ENCODE measurements at places on chromosomes 3 and 15. TPM values are rescaled to one million over a fixed set of nuclear protein-coding genes. Genes with fewer than 3 reads are reported as not detected.
A peak's percentile ranks its signal among the peaks of the same experiment; 100 is the strongest.

- no peak overlapping the region for H3K4me3 ChIP-seq
- H3K4me1 ChIP-seq: no peaks in the 10 kb centered on the region
- no peak for DNase-seq
- no peaks in the 10 kb centered on the region for H3K36me3 ChIP-seq
- H3K27ac ChIP-seq: no peak overlapping the region
These were observed 167.6 kb downstream of the RAB11A start for GRCh38 chr15:66036859-66037258.

- peak overlapping the region; percentile 100 for H3K4me3 ChIP-seq
- peak overlapping the region; percentile 79 for H3K27ac ChIP-seq
- peaks cover 19% of the 10 kb centered on the region for H3K4me1 ChIP-seq
- no peak for DNase-seq
These were observed 2.9 kb downstream of the NAA50 start for GRCh38 chr3:113743006-113743630.

- no peaks in the 10 kb centered on the region for H3K27me3 ChIP-seq
- no peaks in the 10 kb centered on the region for H3K4me1 ChIP-seq
- H3K36me3 ChIP-seq: no peaks in the 10 kb centered on the region
- no peak for DNase-seq
These were observed 119.8 kb downstream of the PDCD6IP start for GRCh38 chr3:33918126-33918756.

DNA sequence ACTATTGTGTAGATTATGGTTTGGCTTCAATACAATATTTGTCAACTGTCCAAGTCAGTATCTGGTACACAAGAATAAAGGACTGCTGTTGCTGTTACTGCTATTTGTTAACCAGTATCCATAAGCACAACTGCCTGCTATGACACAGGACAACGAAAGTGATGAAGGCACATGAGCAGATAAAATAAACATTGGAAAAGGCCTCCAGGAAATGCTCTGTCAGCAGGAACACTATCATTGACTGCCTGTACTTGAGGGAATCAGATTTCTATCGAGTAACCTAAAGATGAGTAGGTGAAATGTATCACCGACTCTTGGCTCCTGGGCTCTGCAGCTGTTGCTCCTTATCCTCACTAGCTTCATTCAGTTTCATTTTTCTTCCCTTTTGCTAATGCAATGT lies 56.5 kb downstream of the FMN1 start:
- no peak overlapping the region for H3K27ac ChIP-seq
- no peaks in the 10 kb centered on the region for H3K27me3 ChIP-seq
- H3K4me1 ChIP-seq: no peaks in the 10 kb centered on the region
- no peak overlapping the region for H3K4me3 ChIP-seq
- no peak for DNase-seq

GRCh38 chr3:196142202-196142956 lies 60.5 kb upstream of the TFRC start:
- H3K36me3 ChIP-seq: peaks cover 10% of the 10 kb centered on the region
- H3K27me3 ChIP-seq: no peaks in the 10 kb centered on the region
- H3K4me3 ChIP-seq: peak overlapping the region; percentile 57
- DNase-seq: peak; percentile 47
- H3K27ac ChIP-seq: no peak overlapping the region
- H3K4me1 ChIP-seq: peaks cover 24% of the 10 kb centered on the region

- no peaks in the 10 kb centered on the region for H3K27me3 ChIP-seq
- H3K4me1 ChIP-seq: no peaks in the 10 kb centered on the region
- H3K4me3 ChIP-seq: no peak overlapping the region
- DNase-seq: no peak
- no peak overlapping the region for H3K27ac ChIP-seq
These were observed 9.9 kb upstream of the PLA2G4F start for GRCh38 chr15:42166225-42166940.

DNA sequence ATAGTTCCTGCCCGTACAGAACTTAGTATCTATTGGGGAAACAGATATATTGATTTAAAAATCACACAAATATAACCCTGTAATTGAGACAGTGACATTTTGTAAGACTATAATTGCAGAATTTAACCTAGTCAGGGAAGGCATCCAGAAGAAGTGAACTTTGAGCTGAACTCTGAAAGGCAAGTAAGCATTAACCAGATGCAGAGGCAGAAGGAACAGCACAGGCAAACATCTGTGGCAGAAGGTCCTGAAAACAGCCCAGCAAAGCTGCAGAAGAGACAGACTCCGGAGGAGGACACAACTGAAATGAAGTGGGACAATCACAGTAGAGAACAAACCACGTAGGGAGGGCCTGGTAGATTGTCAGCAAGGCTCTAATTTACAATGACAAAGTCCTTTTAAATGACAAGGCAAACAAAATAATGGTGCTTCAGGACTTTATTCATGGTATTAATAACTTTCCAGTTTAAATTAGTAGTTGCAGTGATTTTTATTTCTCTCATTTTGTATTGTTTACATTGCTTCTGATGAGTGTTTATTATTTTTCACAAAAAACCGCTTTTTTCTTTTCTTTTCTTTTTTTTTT lies 14.5 kb downstream of the BCL2A1 start:
- no peak for DNase-seq
- H3K36me3 ChIP-seq: no peaks in the 10 kb centered on the region
- H3K27ac ChIP-seq: no peak overlapping the region
- peaks cover 8% of the 10 kb centered on the region for H3K4me1 ChIP-seq

GRCh38 chr3:151750181-151750580 lies 16.5 kb downstream of the AADACL2 start:
- H3K4me1 ChIP-seq: peaks cover 9% of the 10 kb centered on the region
- no peak overlapping the region for H3K4me3 ChIP-seq
- no peak overlapping the region for H3K27ac ChIP-seq
- H3K27me3 ChIP-seq: no peaks in the 10 kb centered on the region
- H3K36me3 ChIP-seq: no peaks in the 10 kb centered on the region

DNA sequence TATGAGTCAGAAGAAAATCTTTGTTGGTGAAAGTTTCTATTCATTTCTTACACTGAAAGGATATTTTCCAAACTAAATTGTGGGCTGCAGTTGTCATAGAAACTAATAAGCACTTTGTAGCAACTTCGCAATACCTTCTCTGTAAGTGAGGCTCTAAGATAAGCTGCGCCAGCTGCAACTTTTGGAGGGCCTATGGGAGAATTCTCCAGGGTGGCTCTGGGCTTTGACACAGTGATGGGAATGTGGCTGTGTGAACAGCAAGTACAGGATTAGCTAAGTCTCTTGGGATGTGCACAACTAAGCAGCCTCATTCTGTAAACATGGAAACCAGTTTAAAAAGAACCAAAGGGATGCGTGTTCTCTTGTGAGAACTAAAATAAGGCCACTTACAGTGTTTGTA lies 124.6 kb upstream of the SGO1 start:
- H3K36me3 ChIP-seq: no peaks in the 10 kb centered on the region
- DNase-seq: no peak
- no peak overlapping the region for H3K4me3 ChIP-seq
- no peaks in the 10 kb centered on the region for H3K27me3 ChIP-seq
- H3K4me1 ChIP-seq: no peaks in the 10 kb centered on the region

GRCh38 chr15:39926526-39926925 lies 6.5 kb upstream of the GPR176 start:
- no peak overlapping the region for H3K27ac ChIP-seq
- DNase-seq: no peak
- H3K36me3 ChIP-seq: peaks cover under 1% of the 10 kb centered on the region
- H3K4me3 ChIP-seq: no peak overlapping the region

DNA sequence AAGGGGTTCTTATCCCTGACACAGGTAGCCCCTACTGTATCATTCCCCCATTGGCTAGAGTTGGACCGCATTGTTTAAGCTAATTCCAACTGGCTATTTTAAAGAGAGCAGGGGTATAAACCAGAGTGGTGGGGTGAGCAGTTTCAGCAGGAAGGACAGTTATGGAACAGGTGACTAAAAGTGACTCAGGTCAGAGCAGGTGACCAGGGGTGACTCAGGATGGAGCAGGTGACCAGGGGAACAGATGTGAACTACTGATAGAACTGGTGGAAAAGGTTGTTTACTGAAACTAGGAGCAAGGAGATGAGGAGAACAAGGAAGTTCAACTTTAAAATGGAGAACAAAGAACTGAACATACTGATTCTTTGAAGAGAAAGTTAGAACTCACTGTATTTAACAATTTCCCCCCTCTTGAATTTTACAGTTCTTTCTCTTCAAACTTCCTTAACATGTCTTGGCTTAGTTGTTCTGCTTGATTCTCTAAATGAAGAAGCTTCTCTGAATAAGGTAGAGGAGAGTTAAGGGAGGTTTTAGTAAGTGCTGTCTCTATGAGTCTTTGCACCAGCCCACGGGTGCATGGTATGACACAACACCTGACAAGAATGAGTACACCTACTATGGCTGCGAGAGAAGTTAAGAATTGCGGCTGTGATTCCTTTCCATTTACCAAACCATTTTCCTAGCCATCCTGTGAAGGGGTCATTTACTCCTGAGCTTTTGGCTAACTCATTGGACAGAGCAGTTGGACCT lies 83.4 kb upstream of the WNT7A start:
- DNase-seq: no peak
- H3K27me3 ChIP-seq: no peaks in the 10 kb centered on the region
- peak overlapping the region; percentile 45 for H3K27ac ChIP-seq
- no peaks in the 10 kb centered on the region for H3K36me3 ChIP-seq

- peak overlapping the region; percentile 24 for H3K4me3 ChIP-seq
- H3K27me3 ChIP-seq: peaks cover 23% of the 10 kb centered on the region
- no peaks in the 10 kb centered on the region for H3K36me3 ChIP-seq
- H3K27ac ChIP-seq: no peak overlapping the region
- DNase-seq: no peak
These were observed 608 bp downstream of the SCN5A start for GRCh38 chr3:38648659-38649499.

DNA sequence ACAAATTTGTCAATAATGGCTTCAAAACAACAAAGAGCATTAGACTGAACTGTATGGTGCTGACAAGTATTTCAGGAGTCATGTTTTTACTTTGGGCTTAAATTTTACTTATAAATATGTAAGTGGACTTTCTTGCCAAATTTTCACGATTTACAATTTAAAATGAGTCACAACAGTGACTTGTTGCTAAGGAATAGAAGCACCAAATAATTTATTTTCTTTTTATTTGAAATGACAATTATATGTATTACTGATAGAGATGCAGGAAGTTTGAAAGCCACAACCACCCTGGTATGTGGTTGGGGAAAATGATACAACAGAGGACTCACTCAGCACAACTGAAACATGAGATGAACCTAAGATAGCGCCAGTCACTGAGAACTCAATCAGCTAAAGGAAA lies 90.3 kb downstream of the FMN1 start:
- no peaks in the 10 kb centered on the region for H3K4me1 ChIP-seq
- no peak for DNase-seq
- H3K27me3 ChIP-seq: peaks cover 14% of the 10 kb centered on the region
- H3K4me3 ChIP-seq: no peak overlapping the region

DNA sequence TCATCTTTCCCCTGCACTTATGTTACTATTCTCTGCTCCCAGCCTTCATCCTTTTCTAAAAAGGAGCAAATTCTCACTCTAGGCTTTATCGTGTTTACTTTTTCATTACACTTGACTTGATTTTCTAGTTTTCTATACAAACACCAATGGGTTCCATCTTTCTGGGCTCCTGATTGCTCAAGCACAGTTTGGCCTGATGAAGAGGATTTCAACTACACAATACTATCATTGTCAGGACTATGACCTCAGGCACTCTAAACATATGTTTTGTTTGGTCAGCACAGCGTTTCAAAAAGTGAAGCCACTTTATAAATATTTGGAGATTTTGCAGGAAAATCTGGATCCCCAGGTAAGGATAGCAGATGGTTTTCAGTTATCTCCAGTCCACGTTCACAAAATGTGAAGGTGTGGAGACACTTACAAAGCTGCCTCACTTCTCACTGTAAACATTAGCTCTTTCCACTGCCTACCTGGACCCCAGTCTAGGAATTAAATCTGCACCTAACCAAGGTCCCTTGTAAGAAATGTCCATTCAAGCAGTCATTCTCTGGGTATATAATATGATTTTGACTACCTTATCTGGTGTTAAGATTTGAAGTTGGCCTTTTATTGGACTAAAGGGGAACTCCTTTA lies 86.2 kb downstream of the TGFBR2 start:
- H3K4me1 ChIP-seq: peaks cover 45% of the 10 kb centered on the region
- H3K4me3 ChIP-seq: no peak overlapping the region
- DNase-seq: no peak
- peak overlapping the region; percentile 18 for H3K27ac ChIP-seq

GRCh38 chr3:197959891-197960693 lies at the start of gene LMLN:
TSS of gene LMLN (plus strand) at chr3:197960217. CDS start at chr3:197960246, 29 bp downstream.
- H3K36me3 ChIP-seq: peaks cover 49% of the 10 kb centered on the region

GRCh38 chr15:51051776-51052175 lies 42.9 kb downstream of the TNFAIP8L3 start:
- no peak for DNase-seq
- no peak overlapping the region for H3K27ac ChIP-seq
- H3K4me3 ChIP-seq: no peak overlapping the region
- no peaks in the 10 kb centered on the region for H3K36me3 ChIP-seq

GRCh38 chr3:41188306-41188705 lies 11.0 kb upstream of the CTNNB1 start:
- no peaks in the 10 kb centered on the region for H3K36me3 ChIP-seq
- H3K4me1 ChIP-seq: no peaks in the 10 kb centered on the region
- DNase-seq: no peak
- peaks cover 31% of the 10 kb centered on the region for H3K27me3 ChIP-seq
- H3K27ac ChIP-seq: no peak overlapping the region

- peaks cover 7% of the 10 kb centered on the region for H3K36me3 ChIP-seq
- no peaks in the 10 kb centered on the region for H3K27me3 ChIP-seq
- H3K27ac ChIP-seq: no peak overlapping the region
These were observed 40.7 kb downstream of the PTPN9 start for GRCh38 chr15:75538376-75538775.

DNA sequence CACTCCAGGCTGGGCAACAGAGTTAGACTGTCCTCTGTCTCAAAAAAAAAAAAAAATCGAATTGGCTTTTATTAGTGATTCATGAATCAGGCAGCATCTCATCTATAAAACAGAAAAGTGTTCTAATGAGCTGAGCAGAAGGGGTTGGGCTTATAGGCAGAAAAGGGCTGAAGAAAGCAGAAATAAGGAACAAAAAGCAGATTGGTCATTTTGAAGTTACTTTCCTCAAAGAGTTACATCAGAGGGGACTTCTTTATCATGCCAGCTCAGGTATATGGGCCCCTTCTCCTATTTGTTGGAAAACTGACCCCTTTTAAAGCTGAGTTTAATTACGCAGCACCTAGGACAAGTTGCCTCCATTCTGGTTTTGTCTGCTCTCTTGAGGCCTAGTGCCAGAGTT lies 722 bp upstream of the POGLUT1 start:
- no peak for DNase-seq
- H3K4me1 ChIP-seq: peaks cover 24% of the 10 kb centered on the region
- peaks cover 31% of the 10 kb centered on the region for H3K36me3 ChIP-seq
- H3K4me3 ChIP-seq: peak overlapping the region; percentile 85
- H3K27me3 ChIP-seq: no peaks in the 10 kb centered on the region

The CP gene
- total RNA-seq: 5.4 TPM

The PLCB2 gene
- 37.3 TPM for total RNA-seq

The MESP1 gene
- total RNA-seq: 5.9 TPM

The IL17RE gene
- total RNA-seq: 25.5 TPM

The NME9 gene
- not detected for total RNA-seq

The CASR gene
- 2.3 TPM for total RNA-seq

The CELF6 gene
- 0.19 TPM for total RNA-seq
